ENCODE measurements at places on chromosomes 12 and 14. TPM values are rescaled to one million over a fixed set of nuclear protein-coding genes. Genes with fewer than 3 reads are reported as not detected.

- no peak for ATAC-seq
These were observed 108.7 kb downstream of the ITPR2 start for GRCh38 chr12:26724309-26724702.

DNA sequence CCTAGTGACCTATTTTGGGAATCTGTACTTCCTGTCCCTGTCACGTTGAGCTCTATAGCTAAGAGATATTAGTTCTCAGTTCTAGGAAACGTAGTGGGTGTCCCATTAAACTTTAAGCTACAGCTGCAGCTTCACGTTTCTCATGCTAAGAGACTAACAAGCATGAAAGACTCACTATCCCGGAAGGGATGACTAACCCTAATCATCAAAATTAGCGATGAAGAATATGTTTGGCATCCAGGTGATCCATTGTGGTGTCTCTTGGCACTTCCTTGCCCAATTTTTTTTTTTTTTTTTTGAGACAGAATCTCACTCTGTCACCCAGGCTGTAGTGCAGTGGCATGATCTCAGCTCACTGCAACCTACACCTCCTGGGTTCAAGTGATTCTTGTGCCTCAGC is 11.0 kb upstream of the LALBA start:
- peak; percentile 72 for ATAC-seq

DNA sequence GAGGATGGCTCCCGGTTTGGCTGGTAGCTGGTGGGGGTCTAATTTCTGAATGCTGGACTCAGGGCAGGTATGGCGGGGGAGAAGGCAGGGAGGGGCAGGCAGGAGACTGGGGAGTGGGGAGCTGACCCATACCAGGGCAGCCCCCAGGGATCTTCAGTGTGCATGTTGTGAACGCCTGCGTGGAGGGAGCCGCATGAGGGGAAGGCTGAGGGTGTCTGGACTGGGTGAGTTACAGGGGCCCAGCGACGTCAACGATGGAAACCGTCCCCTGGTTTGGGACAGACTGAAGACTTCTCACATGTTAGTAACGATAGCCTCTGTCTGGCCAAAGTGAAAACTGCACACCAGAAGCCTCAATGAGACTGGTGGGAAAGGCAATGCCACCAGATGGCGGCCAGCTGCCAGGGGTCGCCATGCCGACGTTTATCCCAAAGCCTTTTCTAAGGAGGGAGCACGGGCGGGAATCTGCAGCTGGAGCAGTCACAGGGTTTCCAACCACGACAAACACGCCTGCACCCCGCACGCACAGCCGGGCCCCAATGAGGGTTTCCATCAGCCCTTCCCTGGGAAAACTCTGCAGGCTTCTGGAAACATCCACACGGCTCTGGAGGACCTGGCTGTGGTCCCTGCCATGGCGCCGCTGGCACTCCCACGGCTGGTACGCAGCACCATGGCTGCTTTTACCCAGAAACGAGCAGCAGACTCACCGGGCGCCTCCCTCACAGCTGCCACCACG is 14.0 kb downstream of the PGAM5 start:
- ATAC-seq = no peak

- no peak for ATAC-seq
These were observed 1.7 kb downstream of the HSPA2 start for GRCh38 chr14:64541972-64542835.

DNA sequence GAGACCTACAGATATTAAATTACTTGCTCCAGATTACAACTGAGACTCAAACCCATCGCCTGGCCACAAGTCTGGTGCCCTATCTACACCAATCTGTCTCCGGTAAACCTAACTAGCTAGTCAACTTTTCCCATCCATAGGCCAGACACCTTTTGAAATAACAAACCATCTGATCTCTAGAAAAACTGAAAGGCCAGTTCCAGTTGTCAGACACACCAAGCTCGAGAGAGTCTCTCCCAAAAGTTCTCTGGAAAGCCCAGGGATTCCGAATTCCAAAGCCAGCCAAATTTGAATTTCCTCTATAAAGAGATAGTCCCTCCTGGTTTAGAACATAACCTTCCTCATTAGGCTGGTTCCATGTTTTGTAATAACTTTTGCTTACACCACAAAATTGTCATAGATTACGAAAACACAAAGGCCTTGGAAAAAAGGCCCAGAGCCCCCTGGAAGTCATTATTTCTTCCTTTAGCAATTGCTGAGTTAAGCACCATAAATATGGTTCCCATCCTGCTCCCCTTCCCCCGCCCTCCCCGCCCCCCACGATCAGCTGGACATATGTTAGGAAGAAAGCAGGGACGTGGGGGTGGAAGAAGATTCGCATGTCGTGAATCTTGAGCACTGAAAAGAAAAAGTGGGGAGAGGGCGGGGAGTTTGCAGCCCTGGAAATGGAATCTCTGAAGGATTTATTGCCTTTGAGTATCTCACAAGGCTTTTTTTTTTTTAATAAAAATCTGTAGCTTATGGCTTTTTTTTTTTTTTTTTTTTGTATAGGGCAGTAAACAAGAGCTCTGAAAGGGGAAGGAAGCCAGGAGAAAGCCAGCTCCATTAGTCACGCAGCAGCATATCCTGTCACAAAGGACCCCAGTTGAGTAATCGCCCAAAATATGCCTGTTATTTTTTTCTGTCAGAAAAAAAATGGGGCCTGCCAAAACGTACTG is 110.4 kb downstream of the ZFP36L1 start:
- ATAC-seq = peak; percentile 36

DNA sequence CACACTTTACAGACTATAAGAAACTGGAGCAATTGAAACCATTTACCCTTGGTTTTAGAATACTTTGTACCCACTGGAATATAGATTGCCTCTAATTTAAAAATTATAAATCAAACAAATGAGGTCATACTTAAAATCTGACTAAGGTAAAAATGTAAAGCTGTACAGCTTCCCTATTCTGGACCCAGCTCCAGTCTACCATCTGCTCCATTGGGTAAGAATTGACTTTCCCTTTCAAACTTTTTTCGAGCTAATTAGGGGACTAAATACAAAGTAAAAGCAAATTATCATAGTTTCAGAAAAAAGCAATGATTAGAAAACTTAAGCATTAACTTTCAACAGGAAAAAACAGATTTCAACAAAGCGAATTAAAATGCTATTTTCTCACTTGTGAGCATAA is 4.3 kb downstream of the KRR1 start:
- ATAC-seq = no peak

DNA sequence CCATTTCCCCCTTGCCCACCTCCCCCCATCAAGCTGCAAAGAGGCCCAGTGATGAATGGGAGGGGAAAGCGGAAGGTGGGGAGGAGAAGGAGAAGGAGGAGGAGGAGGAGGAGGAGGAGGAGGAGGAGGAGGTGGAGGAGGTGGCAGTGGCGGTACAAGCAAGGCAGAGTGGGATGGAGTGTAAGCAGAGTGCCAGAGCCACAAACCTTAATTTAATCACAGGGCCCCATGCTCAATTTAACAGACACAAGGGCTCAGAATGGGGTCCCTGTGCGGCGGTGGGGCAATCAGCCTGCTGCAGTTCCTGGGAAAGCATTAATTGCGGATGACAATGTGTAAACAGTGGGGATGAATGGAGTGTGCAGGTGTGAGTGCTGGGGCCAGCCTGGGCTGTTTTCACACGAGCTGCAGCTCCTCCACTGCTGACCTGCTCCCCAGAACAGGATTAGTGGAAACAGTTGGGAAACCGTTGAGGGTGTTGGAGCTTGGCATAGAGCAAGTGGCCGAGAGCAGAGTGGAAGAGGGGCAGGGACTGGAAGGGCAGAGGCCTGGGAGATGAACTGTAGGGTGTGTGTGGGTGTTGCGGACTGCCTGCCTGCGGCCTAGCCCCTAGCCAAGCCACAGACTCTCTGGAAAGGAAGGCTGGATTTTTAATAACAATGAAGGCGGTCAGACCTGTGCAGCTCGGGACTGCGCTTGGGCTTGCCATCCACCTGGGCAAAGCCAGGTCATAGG is 36.4 kb upstream of the SMOC1 start:
- ATAC-seq = no peak

DNA sequence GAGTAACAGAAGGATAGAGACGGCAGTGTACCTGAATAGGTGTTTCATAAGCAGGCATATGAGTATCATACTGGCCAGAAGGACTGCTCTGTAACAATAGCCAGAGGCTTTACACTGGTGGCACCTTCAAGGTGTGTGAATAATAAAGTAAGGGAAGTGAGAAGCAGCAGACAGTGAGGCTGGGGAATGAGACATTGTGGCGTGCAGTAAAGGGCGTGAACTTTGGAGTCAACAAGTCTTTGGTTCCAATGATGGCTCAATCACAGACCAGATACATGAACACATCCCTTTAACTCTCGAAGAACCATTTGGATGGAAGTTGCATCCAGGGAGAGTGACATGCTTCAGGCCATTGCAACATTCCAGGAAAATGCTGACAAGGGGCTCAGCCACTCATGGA is 32.0 kb upstream of the CCND2 start:
- ATAC-seq = no peak

DNA sequence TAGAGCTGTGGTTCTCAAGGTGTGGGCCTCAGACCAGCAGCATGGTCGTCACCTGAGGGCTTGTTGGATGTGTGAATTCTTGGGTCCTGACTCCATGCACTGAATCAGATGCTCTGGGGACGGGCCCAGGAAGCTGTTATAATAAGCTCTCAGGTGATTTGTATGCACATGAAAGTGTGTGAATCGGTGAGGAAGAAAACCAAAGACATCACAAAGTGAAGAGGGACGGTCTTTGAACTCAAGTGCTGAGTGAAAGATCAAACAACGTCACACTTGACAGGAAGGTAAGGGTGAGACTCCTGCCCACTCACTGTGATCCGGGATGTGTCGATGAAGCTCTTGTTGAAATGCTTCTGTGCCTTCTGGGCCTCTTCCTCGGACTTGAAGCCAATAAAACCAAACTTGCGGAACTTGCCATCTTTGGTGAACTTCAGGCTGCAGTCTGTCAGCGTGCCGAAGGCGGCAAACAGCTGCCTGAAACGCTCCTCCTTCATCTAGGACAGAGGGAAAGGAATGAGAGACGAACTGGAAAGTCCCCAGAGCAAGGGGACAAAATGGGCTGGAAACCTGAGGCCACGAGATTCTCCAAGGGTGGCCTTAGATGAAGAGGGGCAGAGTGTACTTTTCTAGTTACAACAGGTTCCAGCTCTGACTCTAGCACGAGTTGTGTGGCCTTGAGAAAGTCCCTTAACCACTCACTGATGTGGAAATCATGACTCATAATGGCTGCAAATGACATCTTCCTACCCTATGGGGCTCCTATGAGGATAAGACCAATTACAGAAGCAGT is 4.0 kb downstream of the RBM19 start:
- no peak for ATAC-seq

DNA sequence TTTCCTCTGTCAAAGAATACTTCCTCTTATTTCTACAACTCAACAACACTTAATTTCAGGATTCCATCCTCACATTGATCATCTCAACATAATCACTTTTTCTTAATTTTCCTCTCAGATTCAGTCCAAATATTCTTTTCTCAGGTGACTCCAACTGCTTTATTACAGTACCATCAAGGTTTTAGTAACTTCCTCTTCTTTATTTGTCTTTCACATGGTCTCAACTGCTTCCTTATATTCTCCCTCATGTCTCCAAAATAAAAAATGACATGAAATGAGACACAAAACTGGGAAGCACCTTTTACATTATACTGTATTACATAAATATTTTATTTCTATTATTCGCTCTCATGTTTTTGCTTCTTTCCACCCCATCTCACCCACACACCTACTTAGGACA is 55.5 kb downstream of the PPP2R5E start:
- ATAC-seq = no peak

DNA sequence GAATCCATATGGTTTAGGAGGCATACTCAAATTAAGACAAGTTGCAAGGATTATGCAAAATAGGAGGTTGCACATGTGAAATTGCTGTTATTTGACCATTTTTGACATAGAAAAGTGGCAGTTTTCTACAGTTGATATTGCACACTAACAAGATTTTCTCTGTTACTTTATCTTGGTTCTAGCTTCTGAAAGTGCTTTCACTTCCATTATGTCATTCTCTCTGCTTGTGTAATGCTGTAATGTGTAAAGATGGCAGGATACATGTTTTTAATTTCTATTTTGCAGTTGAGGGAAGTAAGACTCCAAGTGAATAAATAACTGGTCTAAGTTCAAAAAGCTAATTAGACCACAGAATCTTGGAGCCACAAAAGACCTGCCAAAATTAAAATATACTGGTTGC is 60.6 kb downstream of the MYRFL start:
- ATAC-seq = no peak

- ATAC-seq = no peak
These were observed 14.2 kb downstream of the NOXRED1 start for GRCh38 chr14:77409131-77409533.

DNA sequence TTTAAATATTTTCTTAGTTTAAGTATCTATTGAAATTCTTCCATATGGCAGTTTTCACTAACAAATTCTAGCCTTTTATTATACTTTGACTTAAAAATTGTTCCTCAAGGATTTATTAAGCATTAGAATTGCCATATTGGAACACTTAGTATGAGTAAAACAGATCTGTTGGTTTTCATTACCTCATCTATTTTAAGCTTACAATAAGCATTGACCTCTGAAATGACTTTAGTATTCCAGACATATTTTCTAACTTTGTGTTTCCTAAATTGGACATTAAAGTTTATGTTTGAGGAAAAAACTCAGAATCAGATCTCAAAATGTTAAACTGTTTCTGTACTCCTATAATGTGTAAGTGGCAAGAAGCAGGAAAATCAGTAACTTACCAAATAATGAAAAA is 48.4 kb downstream of the CSRP2 start:
- ATAC-seq = no peak

- ATAC-seq = no peak
These were observed 22.7 kb downstream of the BEST3 start for GRCh38 chr12:69676257-69677012.

- no peak for ATAC-seq
These were observed 7.4 kb downstream of the GRIN2B start for GRCh38 chr12:13973996-13974395.

DNA sequence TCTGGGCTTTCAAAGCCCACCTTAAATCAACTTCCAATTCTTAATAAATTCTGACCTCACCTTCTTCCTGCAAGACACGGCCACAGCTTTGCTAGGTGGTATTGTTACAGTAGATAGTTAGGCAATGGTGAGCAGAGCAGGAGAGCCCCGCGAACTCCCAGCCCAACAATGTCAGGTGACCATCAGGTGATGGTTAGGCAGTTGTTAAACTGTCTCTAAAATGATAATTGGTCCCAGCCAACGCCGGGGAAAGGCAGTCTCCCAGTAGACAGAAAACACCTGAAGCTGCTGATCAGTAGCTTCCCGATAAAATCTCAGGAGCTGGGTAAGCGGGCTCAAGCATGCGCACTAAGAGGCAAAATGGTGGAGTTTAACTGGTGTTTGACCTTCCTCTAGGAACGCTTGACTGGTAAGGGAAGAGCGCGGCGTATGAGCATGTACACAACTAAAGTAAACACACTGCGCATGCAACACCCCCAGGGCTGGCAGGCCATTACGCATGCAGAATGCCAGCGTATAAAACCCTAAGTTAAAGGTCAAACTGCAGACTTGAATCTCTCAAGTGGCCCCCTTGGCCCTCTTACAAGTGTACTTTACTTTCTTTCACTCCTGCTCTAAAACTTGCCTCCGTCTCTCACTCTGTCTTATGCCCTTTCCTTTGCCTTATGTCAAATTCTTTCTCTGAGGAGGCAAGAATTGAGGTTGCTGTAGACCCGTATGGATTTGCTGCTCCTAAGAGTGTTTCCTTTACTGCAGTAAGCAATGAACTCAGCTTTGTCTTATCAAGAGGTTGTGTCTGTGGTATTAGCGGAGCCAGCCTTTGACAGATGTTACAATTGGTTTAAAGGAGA is 113.5 kb downstream of the C12orf75 start:
- no peak for ATAC-seq

- ATAC-seq = no peak
These were observed 64.1 kb upstream of the RFLNA start for GRCh38 chr12:124230789-124231188.

The GLTP gene
- total RNA-seq = 362 TPM

The KRT80 gene
- 17.9 TPM for total RNA-seq

The EIF2S3B gene
- 1.4 TPM for total RNA-seq

The LUM gene
- total RNA-seq = 8.4 TPM

The CIROP gene
- not detected for total RNA-seq

The SIRT4 gene
- total RNA-seq = 0.64 TPM
